Pancreas (tissue), 10 donors: ENCODE measurements at places on chromosomes 6 and 20. TPM values are rescaled to one million over a fixed set of nuclear protein-coding genes. Genes with fewer than 3 reads are reported as not detected.

Gene SPATS1
- polyA plus RNA-seq = 0.19 TPM

Gene EIF6
- 61.3 TPM for polyA plus RNA-seq

Gene IMPG1
- 0.07 TPM for polyA plus RNA-seq

Gene NELFE
- polyA plus RNA-seq = 33.8 TPM

- no peaks in the 10 kb centered on the region for H3K36me3 ChIP-seq
- peaks cover 9% of the 10 kb centered on the region for H3K4me1 ChIP-seq
- DNase-seq = no peak
- peak overlapping the region; percentile 98 for H3K4me3 ChIP-seq
Measured at GRCh38 chr6:138986578-138986977, 1.5 kb downstream of the REPS1 start.

DNA sequence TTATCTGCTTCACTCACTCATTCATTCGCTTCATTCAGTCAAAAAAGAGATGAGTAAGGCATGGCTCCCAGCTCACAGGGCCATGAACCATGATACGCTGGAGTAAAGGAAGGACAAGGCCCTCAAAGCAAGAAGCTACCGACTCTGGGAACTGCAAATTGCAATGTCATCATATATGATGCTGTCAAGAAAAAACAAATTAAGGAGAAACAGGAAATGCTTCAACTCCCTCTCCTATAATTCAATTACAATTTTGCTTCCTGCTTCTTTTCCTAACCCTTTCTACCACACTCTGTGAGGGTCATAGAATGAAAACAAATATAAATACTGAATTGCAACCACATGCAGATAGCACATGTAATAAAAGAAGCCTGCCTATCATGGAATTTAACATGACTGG lies 725.7 kb upstream of the FLRT3 start:
- H3K4me3 ChIP-seq = no peak overlapping the region
- H3K27me3 ChIP-seq = no peaks in the 10 kb centered on the region
- DNase-seq = no peak
- H3K4me1 ChIP-seq = no peaks in the 10 kb centered on the region

GRCh38 chr6:116304538-116305097 lies 24.9 kb upstream of the TSPYL1 start:
- H3K27me3 ChIP-seq = no peaks in the 10 kb centered on the region
- H3K4me3 ChIP-seq = no peak overlapping the region
- no peak overlapping the region for H3K27ac ChIP-seq
- no peaks in the 10 kb centered on the region for H3K36me3 ChIP-seq
- no peaks in the 10 kb centered on the region for H3K4me1 ChIP-seq
- no peak for DNase-seq

DNA sequence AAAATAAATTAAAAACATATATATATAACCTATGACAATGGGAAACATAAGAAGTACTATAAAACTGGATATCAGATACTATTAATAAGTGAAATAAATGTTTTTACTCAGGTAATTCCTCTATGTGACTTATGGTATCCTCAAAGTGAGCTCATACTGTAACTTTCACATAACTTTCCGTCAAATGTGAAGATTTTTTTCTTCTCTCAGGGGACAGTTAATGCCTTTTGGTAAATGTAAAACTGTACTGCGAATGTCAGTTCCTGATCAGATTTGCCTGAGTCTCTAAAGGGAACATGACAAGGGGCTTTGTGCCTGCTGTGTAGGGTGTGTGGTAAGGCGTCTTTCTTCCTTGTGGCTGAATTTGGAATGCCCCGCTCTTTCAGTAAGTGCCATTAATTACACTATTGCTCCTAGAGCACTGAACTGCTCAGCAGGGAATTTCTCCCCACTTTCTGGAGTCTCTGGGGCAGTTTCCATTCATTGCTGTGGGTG lies 271.8 kb downstream of the PRL start:
- no peak overlapping the region for H3K4me3 ChIP-seq
- H3K27me3 ChIP-seq = no peaks in the 10 kb centered on the region
- no peaks in the 10 kb centered on the region for H3K36me3 ChIP-seq
- DNase-seq = no peak
- no peaks in the 10 kb centered on the region for H3K4me1 ChIP-seq

DNA sequence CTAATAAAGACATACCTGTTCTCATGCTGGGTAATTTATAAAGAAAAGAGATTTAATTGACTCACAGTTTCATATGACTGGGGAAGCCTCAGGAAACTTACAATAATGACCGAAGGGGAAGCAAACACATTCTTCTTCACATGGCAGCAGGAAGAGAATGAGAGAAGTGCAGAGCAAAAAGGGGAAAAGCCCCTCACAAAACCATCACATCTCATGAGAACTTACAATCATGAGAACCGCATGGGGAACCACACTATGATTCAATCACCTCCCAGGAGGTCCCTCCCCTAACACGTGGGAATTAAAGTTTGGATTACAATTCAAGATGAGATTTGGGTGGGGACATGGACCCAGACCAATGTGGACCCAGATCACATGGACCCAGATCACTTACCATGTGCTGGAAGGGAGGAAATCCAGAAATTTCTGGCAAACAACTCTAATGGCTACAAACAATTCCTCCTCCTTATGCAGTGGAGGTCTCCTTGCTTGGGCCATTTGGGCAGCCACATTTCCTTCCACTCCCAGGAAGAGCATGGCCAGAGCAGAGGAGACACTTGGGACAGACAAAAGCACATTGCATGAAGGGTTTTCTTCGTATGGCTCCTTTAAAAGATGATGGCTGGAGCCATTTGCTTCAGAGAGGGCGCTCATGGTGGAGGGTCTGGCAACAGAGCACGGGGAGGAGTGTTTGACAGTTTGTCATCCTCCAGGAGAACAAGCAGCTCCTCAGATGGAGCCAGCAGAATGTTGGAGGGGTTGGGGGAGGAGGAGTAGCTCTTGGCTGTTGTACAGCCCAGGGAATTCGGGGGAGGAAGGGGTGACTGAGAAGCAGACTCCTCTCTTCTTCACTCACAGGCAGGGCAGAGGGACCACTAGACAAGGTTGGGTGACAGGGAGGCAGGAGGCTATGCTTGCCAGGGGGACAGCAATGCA lies 30.4 kb downstream of the SERPINB9 start:
- no peak for DNase-seq
- no peaks in the 10 kb centered on the region for H3K36me3 ChIP-seq
- no peak overlapping the region for H3K4me3 ChIP-seq
- H3K27me3 ChIP-seq = no peaks in the 10 kb centered on the region
- no peaks in the 10 kb centered on the region for H3K4me1 ChIP-seq

DNA sequence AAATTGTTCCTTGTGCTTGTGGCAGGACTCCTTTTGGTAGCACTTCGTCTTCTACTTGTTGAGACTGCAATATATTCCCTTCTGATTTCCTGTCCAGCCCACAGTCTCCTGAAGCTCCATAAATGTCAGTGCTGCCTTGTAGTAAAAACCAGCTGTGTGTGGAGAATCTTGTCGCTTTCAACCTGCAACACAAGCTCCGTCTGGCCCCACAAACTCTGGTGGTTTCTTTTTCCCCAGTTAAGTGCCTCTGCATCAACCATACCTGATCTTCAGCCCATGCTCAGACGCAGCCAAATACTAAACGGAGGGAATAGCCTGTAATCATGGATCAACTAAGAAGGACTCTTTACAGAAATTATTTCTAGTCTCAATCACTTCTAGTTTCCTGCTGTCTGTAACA lies 1133.3 kb upstream of the ADGRB3 start:
- no peak overlapping the region for H3K4me3 ChIP-seq
- no peaks in the 10 kb centered on the region for H3K27me3 ChIP-seq
- no peaks in the 10 kb centered on the region for H3K4me1 ChIP-seq
- no peak overlapping the region for H3K27ac ChIP-seq
- no peak for DNase-seq

DNA sequence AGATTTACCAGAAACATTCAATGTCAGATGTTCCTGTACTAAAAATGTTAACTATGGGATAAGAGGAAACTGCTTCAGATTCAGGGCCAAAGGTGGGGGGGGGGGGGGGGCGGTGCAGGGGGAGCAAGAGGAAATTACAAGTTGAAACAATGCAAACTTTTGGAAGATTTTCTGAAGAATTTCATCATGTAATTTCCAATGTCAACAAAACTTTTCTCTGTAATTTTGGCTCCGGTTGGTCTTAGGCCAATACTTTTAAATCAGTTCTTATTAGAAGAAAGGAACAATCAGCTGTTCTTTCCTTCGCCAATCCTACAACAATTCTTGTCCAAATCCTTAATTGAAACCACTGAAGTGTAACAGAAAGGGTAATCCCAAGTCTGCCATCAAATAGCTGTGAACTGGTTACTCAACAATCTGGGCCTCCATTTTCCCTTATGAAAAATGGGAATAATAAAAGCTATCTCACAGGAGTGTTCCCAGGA lies 13.1 kb downstream of the UQCC1 start:
- no peak for DNase-seq
- no peaks in the 10 kb centered on the region for H3K36me3 ChIP-seq
- no peak overlapping the region for H3K27ac ChIP-seq
- H3K4me3 ChIP-seq = no peak overlapping the region
- H3K27me3 ChIP-seq = no peaks in the 10 kb centered on the region

- DNase-seq = no peak
- no peaks in the 10 kb centered on the region for H3K27me3 ChIP-seq
- no peak overlapping the region for H3K27ac ChIP-seq
- no peaks in the 10 kb centered on the region for H3K36me3 ChIP-seq
Measured at GRCh38 chr20:32636283-32636682, 37.5 kb downstream of the C20orf203 start.

DNA sequence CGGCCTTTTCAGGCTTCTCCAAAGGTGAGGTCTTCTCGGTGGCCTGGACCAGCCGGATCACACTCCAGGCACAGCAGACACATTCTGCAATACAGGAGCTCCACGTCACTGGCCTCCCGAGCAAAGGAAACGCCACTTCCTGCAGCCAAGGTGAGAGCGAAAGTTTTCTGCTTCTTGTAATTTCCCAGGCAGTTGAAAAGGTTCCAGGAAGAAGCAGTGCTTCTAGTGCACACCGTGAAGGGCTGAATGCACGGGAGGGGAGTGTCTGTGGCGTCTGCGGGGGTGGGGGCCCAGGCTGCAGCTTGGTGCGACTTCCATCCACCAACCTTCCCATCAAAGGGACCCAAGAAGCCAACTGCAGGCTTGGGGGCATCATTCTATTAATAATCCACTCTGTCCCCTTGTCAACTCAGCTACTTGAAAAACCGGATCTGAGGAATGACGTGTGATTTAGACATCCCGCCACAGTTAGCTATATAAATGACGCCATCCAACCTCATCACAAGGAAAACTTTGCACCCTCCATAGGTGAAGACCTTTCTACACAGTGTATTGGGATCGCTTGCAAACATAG lies 61.1 kb downstream of the NFATC2 start:
- H3K27me3 ChIP-seq = no peaks in the 10 kb centered on the region
- H3K36me3 ChIP-seq = no peaks in the 10 kb centered on the region
- no peak overlapping the region for H3K4me3 ChIP-seq
- DNase-seq = no peak

DNA sequence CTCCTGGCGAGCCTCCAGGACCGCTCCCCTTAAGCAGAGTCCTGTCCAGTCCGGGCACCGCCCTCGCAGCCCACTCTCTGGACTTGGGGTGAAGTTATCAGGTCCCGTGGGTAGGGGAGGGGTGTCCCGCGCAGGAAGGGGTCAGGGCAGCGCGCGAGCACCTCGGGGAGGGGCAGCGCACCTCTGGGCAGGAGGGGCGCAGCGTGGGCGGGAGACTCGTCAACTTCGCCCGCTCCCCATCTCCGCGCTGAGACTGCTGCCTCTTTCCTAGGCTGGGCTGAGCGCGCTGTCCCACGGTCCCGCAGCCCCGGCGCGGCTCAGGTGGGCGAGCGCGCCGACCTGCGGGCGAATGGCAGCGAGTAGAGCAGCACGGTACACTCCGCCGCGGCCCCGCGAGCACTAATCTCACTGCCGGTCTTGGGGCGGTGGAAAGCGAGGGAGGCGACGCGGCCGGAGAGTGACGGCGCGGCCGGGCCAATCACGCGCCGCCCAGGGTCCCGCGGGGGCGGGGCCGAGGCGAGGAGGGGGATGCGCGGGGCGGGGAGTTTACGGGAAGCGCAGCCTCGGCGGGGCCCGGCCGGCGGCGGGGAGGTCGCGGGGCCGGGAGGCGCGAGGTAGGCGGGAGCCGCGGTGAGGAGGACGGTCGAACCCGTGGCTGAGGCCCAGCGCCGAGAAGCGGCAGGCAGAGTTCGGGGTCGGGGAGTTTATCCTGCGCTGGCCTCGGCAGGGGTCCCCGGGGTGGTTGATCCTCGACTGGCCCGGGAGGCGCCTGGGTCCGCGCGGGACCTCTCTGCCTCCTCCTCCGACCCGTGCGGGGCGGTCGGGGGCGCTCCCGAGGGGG lies at the start of gene MAN1A1:
Gene MAN1A1, minus strand, starts transcription at position 401 of the 841 bp plus-strand sequence. CDS start 696 bp downstream, outside the sequence.
- no peaks in the 10 kb centered on the region for H3K27me3 ChIP-seq
- H3K4me3 ChIP-seq = peak within 1 kb of the TSS; percentile 97
- DNase-seq = peak; percentile 88
- H3K27ac ChIP-seq = peak within 1 kb of the TSS; percentile 98

- no peaks in the 10 kb centered on the region for H3K27me3 ChIP-seq
- H3K4me3 ChIP-seq = no peak overlapping the region
- DNase-seq = no peak
- no peaks in the 10 kb centered on the region for H3K36me3 ChIP-seq
- H3K27ac ChIP-seq = no peak overlapping the region
Measured at GRCh38 chr6:72787391-72788031, 165.6 kb downstream of the KCNQ5 start.

DNA sequence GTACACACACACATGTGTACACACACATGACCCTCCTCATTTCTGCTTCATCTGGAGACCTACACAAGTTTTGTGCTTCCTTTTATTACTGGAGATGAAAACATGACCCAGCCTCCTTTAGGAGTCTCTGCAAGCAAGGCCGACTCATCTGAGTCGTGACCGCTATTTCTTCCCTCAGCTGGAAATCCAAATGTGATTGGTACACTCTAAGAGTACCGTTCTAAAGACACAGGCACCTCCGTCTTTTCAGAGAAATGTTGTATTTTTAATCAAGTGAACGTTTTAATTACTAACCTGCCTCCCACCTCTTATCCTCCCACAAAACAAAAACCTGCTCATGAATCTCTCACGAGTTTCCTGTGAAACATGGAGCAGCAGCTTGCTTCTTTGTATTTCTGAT lies 63.0 kb downstream of the LAMP5 start:
- H3K4me1 ChIP-seq = no peaks in the 10 kb centered on the region
- no peak overlapping the region for H3K4me3 ChIP-seq
- no peak for DNase-seq
- H3K27ac ChIP-seq = no peak overlapping the region
- no peaks in the 10 kb centered on the region for H3K27me3 ChIP-seq
- H3K36me3 ChIP-seq = no peaks in the 10 kb centered on the region
